ENCODE measurements at places on chromosomes 11 and 22.

DNA sequence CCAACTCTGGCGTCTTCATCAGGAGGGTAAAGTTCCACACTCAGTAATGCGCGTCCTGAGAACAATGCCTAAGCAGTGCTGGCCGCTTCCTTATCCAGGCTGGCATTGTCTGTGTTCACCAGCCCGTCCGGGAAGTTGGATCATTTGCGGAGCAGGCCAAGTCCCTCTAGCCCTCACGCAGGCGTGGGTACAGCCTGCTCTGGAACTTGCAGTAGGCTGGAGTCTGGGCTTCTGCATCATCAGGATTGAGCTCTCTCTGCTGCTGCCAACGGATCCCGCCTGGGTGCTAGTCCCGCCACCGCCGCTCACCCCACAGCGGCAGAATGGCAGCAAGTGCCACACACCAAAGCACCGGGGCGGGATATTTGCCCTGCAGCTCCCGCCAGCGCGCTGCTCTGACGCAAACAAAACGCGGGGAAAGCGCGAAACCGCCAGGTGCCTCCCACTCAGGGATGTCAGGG lies 29.0 kb downstream of the GLYATL1 start:
- DNase-seq = no peak

DNA sequence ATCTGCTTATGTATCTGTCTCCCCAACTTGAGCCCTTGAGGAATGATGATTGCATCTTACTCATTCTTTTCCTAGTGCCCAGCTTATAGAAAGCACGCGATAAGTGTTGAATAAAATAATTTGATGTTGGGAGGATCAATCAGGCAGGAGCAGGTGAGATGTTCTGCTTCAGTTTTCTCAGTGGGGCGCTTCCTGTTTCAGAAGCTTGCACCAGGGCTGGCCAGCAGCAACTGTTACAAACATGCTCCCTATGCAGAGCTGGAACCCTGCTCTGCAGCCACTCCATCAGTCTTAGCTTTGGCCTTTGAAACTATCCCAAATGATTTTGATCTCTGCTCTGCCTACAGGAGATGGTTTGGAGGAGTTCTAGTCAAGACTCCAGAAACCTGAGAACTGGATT lies 3.9 kb downstream of the ENDOD1 start:
- no peak for DNase-seq

DNA sequence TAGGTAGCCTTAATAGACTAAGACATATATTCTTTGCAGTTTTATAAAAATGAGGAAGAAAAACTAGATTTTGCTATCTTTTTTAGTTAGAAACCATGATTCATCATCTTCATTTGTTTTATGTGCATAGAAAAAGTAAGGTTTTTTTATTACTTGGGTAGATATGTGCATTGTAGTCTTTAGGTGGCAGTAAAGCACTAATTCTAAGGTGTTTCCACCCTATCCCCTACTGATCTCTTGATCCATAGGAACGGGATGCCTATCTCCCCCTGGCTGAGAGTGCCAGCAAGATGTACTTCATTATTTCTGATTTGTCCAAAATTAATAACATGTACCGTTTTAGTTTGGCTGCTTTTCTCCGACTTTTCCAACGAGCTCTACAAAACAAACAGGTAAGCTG lies 148.1 kb downstream of the DYNC2H1 start:
- DNase-seq = peak; percentile 19

GRCh38 chr22:28930357-28931007 lies 47.1 kb downstream of the ZNRF3 start:
- peak; percentile 75 for DNase-seq

GRCh38 chr11:134207538-134208239 lies 16.1 kb downstream of the NCAPD3 start:
- DNase-seq = no peak

DNA sequence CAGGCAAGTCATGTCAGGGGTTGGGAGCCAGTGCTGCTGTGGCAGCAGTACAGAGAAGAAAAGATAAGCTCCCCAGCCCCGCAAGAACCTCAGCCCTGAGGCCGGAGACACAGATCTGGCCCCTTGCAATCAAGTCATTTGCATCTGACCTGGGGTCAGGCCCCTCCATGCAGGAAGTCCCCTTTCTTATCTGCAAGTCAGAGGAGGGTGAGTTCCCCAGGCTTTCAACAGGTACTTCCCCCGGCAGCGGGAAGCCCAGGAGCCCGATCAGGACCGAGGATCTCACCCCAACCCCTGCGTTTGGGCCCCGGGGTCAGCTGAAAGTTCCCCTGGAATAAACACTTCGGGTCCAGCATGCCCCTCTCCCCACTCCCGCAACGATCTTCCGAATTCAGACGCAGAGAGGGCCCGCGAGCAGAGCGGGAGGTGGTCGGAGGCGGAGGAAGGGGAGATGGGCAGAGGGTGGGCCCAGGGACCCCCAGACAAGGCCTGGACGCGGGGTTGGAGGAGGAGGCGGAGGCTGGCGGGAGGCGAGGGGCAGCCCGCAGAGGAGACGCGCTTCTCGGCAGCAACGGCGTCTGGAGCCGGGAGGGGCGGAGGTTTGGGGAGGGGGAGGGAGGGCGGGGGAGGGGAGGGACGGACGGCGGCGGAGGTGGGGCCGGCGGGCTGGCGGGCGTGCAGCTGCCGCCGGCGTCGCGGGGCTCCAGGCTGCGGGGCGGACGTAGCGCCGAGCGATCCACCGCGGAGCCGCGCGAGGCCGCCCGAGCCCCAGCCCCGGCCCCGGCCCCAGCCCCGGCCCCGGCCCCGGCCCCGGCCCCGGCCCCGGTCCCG lies at the start of gene TSPAN18:
Gene TSPAN18 (plus strand): TSS at position 680 of the 831 bp plus-strand sequence. CDS start 179,455 bp downstream, outside the sequence.
- no peak for DNase-seq
